ENCODE measurements at places on chromosomes 13 and 19. TPM values are rescaled to one million over a fixed set of nuclear protein-coding genes. Genes with fewer than 3 reads are reported as not detected.

Gene SERPINE3
- not detected for total RNA-seq

Gene RGS9BP
- 1.5 TPM for total RNA-seq

GRCh38 chr19:32550666-32551065 lies 30.3 kb upstream of the PDCD5 start:
- no peak for DNase-seq

- DNase-seq = no peak
Measured at GRCh38 chr19:38734426-38735256, 9.6 kb downstream of the CAPN12 start.

GRCh38 chr19:15453906-15454860 lies 4.4 kb upstream of the WIZ start:
- DNase-seq = no peak

Data from cardiac septum (tissue), 1 donor.